Hepatic stellate cell (primary cell): ENCODE measurements at places on chromosomes 13 and 19.

- no peak for DNase-seq
Measured at GRCh38 chr13:38980750-38981078, 9.9 kb downstream of the STOML3 start.

DNA sequence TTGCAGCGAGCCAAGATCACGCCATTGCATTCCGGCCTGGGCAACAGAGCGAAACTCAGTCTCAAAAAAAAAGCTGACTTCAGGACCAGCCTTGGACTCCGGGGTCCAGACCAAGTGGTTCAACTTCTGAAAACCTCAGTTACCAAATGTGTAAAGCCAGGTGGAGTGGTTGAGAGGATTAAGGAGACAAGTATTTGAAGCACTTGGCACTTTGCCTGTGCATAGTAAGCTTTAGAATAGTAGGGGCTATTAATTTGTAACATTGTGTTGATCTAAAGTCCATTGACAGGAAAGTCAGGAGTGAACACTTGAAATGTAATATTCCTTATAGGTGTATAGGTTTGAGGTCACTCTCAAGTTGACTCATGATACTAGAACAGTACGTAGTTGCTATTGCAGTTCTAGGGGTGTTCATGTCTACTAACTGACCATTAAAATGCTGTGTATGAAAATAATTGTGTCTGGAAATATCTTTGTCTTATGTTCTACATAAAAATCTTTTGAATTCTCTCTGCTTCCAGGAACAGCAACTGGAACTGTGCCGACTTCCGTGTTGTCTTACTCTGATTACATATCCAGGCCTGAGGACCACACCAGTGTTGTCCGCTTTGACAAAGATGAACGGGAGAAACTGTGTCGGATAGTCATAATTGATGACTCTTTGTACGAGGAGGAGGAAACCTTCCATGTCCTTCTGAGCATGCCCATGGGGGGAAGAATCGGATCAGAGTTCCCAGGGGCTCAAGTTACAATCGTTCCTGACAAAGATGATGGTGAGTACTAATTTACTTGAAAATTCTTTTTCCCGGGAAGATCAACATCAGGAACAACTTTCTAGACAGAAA is 97.4 kb downstream of the FREM2 start:
- no peak for DNase-seq

DNA sequence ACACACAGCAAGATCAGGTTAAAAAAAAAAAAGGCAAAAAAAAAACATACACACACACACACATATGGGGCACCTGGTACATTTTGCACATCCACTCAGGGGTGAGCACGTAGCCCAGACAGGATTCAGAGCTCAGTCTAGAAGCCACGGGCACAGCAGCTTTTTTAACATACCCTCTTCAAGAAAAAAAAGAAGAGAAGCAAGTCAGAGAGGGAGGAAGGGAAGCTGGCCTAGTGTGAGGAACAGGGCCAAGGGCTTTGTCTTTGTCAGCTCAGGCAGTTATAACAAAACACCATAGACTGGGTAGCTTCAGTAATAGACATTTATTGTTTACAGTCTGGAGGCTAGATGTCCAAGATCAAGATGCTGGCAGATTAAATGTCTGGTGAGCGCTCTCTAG is 2.3 kb upstream of the TPM4 start:
- DNase-seq, result no peak

DNA sequence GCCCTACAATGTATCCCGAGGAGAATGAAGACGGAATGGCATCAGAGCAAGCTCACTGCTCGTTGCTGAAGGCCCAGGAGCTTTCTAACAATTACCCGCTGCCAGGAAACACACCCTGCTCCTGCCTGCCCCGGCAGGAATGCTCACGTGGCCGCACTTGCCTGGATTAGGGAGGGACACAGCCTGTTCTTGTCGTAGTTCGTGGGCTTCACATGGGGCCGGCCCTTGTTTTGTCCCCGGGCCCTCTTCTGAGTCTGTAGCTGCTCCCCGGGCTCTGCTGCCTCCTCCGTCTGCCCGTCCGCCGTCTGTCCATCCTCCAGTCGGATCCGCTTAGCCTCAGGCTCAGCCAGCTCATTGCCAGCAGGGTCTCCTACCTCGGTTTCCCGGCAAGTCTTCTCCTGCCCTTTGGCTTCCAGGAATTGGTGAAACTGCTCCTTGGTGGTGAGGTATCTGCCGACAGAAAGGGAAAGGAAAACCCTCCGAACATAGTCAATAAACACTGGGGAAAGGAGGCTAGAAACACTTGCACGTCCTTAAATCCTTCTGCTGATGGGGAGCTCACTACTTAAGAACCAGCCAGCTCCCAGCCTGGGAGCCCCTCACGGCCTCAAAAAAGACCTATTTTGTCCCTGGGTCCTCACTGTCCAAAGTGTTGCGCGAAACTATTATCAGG is 941 bp downstream of the DUS3L start:
- DNase-seq, result no peak

GRCh38 chr19:9165261-9165660 is 13.5 kb upstream of the OR7D2 start:
- no peak for DNase-seq

DNA sequence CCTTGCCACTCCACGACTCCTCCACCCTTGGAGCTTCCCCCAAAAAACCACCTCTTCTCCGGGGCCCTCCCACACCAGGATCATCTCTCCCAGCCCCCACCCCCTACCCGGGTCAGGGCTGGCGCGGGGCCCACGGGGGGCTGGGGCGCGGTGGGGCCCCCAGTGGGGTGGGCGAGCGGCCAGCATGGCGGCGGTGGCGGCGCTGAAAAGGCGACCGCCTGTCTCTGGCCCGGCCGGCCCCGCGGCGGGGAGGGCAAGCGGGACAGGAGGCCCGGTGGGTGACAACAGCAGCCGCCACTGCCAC is 850 bp downstream of the DYRK1B start:
- DNase-seq, result no peak
